Osteoblast (primary cell): ENCODE measurements at places on chromosomes 6 and 20. TPM values are rescaled to one million over a fixed set of nuclear protein-coding genes. Genes with fewer than 3 reads are reported as not detected.

Gene ELOVL2
- under 0.01 and 0.29 TPM in 2 replicates for total RNA-seq

- no peak for DNase-seq
Observed at GRCh38 chr20:16816192-16816591, 68.0 kb downstream of the OTOR start.

- DNase-seq: peak; percentile 79
Observed at GRCh38 chr20:32820698-32821377, 1.1 kb downstream of the MAPRE1 start.

Gene CTAGE9
- not detected in 2 replicates for total RNA-seq

- no peak for DNase-seq
Observed at GRCh38 chr6:133286765-133287164, 45.6 kb downstream of the EYA4 start.

- no peak for DNase-seq
Observed at GRCh38 chr6:131331873-131332781, 196.9 kb downstream of the AKAP7 start.

Gene RAB44
- under 0.01 and 0.36 TPM in 2 replicates for total RNA-seq

- no peak for DNase-seq
Observed at GRCh38 chr20:39468703-39469102, 506.6 kb downstream of the DHX35 start.

Gene OR2J1
- not detected in 2 replicates for total RNA-seq

DNA sequence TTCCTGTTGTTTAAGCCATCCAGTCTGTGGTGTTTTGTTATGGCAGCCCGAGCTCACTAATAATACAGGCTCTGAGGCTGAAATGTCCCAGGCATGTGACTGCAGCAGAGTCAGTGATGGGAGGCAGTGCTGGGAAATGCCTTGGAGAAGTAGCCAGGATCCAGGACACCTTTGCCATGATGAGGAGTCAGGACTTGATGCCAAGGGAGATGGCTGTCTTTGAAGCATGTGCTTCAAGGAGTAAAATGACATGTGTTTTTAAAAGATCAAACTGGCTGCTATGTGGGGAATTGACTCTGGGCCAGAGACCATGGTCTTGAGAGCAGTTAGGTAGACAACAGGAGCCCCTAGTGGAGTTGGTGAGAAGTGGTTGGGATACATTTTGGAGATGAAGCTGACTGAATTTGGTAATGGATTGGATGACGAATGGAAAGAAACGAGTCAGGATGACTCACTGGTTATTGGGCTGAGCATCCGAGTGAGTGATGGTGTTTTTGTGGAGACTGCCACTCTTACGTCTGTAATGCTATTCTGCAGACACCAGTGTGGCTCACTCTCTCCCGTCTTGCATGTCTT, 322.2 kb downstream of the PLCB1 start:
- DNase-seq: peak; percentile 94

GRCh38 chr6:141077355-141078333, 1055.1 kb upstream of the GJE1 start:
- peak; percentile 2 for DNase-seq

Gene OXT
- total RNA-seq: not detected in 2 replicates

Gene NT5DC1
- total RNA-seq: 7.2 and 13.6 TPM in 2 replicates

DNA sequence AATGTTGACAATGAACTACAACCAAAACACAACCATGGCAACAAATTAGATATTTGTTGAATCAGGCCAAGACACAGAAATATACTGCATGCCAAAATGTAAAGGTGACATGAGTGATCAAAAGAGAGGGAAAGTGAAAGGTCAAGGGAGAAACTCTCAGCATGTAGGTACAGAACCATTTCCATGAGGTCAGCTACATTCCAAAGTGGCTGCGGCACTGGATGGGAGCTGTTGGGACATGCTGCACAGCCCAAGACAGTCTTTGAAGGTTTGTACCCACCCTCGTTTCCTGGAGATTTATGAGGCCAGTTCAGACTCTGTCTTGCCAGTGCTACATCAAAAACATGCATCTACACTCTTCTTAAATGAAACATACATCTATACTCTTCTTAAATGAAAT, 579.9 kb downstream of the BMP2 start:
- DNase-seq: no peak
